ENCODE measurements at places on chromosomes 3 and 15.
A peak's percentile ranks its signal among the peaks of the same experiment; 100 is the strongest.

DNA sequence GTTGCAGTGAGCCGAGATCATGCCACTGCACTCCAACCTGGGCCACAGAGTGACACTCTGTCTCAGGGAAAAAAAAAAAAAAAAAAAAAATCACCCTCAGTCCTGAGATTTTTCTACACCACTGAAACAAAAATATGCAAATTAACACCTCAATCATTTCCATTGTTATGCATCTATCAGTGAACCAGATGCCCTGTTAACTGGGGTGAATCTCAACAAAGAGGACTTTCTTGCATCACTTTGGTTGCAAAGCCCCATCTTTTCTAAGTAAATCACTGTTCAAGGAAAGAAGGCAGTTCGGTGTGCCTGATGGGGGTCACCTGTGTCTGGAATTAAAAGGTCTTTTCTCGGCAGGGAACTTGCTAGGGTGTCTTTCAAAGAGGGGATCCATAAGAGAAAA lies 421.6 kb downstream of the EPHB1 start:
- DNase-seq: no peak

- DNase-seq: no peak
Observed at GRCh38 chr3:148319960-148320359, 377.7 kb upstream of the AGTR1 start.

DNA sequence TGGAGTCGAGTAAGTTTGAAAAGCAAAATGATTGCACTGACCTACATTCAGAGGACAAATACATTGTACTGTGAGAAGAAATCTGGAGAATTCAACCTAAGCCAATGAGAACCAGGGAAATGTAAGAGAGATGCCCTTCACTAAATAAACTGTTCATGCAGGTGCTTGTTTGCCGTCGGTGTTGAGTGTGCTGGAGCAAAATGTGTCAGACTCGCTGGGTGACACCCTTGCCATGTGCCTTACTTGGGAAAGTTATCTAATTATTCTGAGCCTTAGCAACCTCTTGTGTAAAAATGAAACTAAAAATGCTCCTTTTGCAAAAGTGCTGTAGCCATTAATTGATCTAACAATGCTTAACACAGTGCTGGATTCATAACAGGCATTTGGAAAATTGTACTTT lies 140.4 kb downstream of the GABRB3 start:
- no peak for DNase-seq

GRCh38 chr3:21898316-21898715 lies 147.3 kb upstream of the ZNF385D start:
- no peak for DNase-seq

- DNase-seq: no peak
Observed at GRCh38 chr3:148914936-148915690, 50.0 kb downstream of the CPA3 start.

- DNase-seq: peak; percentile 76
Observed at GRCh38 chr3:133937756-133938601, 42.3 kb upstream of the RAB6B start.

GRCh38 chr3:57826952-57827723 lies 71.0 kb downstream of the SLMAP start:
- no peak for DNase-seq

DNA sequence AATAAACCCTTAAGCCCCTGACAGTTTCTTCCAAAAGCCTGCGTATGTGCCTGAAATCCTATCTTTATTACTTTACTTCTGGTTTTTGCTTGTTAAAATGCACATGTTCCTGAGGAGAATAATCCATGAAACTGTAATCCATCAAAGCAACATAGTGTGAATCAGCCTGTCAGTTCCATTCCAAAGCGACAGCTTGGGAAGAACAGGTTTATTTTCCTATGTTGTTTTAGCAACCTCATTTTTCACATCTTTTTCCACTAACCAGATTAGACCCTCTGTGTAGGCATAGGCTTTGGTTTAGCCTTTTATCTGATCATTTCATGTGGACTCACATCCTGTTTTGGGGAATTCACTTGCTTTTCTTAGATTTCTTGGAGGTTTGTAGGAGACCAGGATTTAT lies 988.0 kb downstream of the SQOR start:
- DNase-seq: no peak

DNA sequence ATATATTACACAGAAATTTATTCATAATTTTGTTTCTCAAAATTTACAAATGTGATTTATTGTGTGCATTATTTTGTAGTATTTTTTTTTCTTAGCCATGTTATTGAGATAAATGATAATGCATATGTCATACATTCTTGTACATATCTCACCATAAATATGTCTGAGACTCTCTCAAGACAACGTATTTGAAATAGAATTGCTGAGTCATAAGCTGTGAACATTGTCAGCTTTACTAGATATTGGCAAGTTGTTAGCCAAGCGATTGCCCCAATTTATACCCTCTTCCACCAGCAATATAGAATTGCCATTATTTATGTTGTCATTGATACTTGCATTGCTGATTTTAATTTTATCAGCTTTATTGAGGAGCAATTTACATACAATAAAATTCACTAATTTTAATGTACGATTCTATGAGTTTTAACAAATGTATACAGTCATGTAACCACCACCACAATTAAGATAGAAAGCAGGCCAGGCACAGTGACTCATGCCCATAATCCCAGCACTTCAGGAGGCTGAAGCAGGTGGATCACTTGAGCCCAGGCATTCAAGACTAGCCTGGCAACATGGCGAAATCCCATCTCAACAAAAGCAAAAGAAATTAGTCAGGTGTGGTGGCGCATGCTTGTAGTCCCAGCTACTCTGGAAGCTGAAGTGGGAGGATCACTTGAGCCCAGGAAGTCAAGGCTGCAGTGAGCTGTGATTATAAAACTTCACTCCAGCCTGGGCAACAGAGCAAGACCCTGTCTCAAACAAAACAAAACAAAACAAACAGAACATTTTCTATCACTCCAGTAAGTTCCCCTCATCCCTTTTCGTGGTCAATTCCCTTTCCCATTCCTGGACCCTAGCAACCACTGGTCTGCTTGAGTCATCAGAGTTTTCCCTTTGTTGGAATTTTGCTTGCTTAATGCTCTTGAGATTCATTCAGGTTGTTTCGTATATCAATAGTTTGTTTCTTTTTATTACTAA lies 373.1 kb downstream of the MFSD1 start:
- no peak for DNase-seq

DNA sequence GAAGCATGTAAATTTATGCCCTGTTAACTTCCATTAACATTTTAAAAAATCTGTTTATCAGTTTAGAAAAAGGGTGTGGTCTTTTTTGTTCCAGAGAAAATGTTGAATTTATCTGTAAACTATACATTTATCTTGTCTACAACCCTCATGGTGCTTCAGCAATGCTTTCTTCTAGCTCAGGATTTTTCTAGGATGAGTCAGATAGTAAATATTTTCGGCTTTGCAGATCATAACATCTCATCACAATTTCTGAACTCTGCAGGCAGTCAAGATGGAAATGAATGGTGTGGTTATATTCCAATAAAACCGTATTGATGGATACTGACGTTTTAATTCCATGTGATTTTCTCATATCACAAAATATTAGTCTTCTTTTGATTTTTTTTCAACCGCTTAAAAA lies 70.5 kb upstream of the FOXB1 start:
- no peak for DNase-seq

GRCh38 chr3:9864200-9864927 lies 15.7 kb downstream of the CIDEC start:
- DNase-seq: peak; percentile 73

- no peak for DNase-seq
Observed at GRCh38 chr15:75182187-75183131, 19.2 kb upstream of the C15orf39 start.

DNA sequence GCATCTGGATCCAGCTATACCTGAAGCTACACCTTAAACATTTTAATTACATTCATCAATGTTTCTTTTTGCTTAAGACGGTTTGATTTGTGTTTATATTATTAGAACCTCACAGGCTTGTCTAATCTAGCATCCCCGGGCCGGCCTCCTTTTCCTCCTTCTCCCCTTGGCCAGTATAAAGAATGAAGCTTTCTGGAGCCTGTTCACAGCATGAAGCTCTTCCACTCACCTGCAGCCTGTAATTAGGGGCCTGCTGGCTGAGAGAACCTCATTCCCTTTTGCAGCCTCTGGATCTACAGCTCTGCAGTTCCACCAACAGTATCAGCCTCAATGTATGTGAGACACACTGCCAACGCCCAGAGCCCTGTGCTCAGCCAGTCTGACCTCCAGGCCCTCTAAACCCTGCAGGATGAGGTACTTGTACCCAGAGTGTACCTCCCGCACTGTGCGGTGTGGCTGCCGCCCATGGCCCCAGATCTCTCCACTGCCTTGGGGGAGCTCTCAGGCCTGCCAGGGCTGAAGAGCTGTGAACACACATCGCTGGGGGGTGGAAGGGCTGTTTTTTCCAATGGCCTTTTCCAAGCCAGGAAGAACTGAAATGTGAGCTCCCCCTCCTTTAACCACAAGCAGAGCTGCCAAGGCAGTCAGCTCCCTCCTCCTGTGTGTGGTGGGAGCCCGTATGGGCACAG lies 114.7 kb upstream of the ALDH1A3 start:
- DNase-seq: peak; percentile 88

DNA sequence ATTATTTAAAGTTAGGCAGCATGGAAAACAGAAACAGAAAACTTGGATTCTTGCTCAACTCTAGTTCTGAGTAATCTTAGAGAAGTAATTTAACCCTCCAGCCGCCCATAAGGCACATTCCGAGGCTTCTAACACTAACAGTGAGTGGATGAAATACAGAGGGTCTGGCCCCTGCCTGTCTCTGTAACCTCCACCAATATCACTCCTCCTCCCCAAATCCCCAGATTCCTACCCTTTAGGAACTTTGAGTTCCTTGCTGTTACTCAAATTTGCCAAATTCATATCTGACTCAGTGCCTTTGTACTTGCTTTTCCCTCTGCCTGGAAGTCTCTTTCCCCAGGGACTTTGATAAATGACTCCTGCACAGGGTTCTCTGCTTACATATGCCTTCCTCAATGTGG lies 112.5 kb upstream of the TGFBR2 start:
- no peak for DNase-seq

DNA sequence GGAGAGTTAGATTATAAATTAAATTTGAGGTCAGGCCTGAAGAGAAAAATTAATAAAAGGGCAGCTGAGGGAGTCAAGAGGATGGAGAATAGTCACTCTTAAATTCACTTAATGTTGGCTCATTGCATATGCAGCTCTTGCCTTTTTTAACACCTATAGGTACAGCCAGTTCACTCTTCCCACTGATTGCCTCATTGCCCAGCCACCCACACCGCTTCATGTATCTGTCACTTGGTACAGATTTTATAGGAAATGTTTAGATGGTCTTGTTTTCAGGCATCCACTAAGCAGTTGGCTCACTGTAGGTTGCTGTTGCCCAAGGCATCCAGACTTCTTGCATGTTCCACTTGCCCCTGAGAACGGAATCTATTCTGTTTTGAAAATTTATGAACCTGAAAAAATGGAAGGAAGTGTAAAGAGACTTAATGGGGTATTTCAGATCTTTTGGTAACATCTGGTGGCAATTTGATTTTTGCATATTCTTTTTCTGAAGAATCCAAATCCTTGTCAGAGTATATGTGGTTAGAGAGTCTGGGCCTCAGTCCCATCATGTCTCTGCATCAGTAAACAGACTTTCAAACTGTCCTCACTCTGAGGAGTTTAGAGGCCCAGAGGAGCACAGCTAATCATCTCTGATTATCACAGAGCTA lies 151.9 kb downstream of the RBPMS2 start:
- no peak for DNase-seq
